ENCODE measurements at places on chromosomes 6 and 20.

DNA sequence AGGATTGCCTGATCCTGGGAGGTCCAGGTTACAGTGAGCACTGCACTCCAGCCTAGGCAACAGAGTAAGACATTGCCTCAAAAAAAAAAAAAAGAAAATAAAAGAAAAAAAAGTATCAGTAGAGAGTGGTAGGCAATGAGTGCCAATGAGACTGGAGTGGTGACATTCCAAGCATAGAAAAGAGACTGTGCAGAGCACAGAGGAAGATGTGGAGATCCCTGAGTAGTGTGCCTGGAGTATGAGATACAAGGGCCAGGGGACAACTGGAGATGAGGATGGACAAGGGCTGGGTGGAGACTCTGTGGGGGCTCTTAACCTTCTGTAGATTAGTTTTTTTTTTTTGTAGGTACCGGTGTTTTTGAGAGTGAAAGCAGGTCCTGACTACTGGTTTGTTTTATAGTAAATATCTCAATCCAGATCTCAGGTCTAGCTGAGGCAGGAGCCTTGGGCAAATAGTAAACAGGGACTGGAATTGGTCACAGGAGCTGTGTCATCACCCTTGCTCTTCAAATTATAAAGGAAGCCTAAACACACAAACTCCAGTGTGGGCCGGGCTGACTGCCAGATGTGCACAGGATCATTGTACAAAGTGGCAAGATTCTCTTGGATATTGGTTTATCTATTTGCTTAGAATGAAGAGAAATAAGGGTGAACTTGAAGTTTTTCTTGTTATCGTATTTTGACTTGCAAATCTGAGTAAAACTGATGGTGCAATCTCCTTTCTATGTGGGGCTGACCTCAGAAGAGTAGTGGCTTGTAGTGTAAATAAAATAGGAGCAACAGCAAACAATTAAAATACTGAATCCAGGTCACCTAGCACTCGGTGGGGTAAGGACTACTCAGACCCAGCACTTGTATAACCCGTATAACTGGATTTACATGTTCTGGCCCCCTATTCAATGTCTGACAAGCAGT is 144.9 kb downstream of the SOX4 start:
- DNase-seq, result no peak

DNA sequence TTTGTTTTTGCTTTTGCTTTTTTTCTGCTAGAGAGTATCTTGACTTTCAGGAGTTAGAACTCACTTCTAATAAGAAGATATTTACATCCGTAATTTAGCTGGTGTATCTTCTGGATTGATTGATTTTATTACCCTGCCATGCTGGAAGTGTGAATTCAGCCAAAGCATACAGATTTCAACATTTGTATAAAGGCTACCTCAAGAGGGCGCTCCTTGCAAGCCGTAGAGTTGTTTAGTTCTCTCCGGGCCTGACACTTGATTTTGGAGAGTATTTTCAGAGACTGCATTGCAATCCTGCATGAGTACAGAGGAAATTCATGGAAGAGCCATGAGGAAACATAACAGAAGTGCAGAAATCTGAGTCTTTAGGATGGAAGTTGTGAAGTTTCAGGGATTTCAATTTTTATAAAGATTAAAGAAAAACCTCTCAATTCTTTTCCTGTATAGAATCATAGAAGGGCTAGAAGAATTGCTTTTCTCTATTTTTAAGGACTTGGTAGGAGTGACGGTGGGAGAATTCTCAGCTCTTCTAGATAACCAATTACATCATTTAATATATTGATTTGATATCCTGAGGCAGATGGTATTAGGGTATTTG is 66.7 kb upstream of the TIAM2 start:
- peak; percentile 60 for DNase-seq

GRCh38 chr6:113843500-113844073 is 13.6 kb upstream of the MARCKS start:
- DNase-seq, result no peak

DNA sequence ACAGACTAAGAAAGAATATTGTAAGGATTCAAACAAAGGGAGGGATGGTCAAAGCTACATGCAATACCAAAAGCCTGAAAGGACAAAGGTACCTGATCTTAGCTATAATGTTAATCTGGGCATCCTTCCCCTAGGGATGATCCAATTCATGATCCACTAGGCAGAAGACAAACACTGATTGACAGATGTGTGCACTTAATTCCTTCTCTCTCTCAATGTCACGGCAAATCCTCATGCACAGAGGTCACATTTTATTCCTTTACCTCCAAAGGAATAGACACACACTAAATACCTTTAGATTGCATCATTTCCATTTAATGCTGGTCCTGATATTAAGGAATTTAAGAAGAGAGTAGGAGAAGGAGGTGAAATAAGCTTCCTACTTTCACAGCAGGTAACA is 73.4 kb downstream of the ZNF133 start:
- no peak for DNase-seq

DNA sequence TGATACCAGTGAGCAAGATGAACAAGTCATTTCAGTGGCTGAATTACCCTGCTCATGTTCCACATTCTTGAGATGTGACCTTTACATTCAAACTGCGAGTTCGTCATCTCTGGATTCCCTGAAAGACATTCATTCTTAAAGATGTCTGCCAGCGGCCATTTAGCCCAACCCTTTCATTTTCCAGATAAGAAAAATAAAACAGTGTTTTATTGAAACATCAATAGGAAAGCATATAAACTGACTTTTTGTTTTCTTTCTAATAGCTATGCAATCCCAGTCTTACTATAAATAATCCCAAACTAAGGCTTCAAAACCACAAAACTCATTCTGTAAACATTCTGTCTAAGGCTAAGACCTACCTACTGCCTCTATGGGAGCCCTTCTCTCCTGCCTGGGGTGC is 134.0 kb downstream of the SAMD5 start:
- DNase-seq, result no peak
